ENCODE measurements at places on chromosomes 5 and 9.

GRCh38 chr5:136992796-136993489 is 506.2 kb downstream of the SPOCK1 start:
- no peak for DNase-seq

DNA sequence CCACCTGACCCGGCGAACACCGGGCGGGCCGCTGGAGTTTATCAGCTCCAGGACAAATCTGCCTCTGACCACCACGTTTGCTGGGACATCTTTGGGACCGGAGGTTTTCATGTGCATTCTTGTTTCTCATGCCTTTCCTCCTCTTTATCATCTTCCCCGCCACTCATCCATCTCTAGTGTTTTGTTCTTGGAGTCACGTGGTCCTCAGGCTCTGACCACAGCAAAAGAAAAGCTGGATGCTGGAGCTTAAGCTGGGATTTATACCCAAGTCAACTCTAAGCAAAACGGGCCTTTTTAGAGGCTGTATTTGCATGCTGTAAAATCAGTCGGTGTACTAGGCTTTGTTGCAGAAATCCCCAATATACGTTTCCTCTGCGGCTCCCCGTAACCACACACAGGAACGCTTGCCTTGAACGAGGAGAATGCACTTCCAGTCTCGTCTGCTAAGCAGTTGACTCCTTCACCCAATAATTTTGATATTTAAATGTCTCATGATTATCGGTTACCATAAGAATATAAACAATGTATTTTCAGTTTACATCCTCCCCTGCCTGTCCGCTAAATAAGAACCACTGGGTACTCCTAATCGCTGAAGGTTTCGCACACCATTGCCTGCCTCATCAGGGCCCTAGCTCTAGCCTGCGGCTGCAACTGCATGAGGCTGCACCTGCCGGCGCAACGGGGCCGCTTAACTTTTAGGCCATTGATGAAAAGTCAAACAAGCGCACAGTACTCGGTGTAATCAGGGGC is 560 bp upstream of the NDUFS6 start:
- DNase-seq, result no peak

DNA sequence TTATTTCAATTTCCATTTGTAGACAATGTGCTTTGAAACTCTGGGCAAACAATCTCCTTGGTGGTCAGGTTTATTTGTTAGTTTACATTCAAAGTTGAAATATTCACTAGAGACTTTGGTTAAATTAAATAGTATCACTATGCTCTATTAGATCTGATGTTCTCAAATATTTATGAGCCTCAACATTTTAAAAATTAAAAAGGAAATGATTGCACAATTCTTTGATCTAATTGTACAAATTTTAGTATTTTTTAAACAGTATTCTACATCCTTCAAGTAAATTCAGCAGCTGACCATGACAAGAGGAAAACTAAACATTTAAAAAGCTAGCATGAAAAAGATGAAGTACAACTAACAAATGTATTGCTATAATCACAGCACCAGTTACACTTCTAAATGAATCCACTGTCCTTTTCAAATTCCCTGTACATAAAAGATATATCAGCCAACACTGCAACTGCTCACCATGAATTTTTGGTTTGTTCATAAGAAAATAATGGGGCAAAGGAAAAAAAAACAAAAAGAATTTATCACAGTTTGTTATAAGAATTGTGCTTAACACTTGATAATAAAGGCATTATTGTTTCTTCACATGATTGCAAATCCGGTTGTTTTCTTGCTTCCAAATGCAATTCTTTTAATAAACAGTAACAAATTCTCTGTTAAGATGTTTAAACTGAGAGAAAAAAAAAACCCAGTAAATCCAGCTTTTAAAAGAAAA is 10.7 kb downstream of the SETD9 start:
- DNase-seq, result no peak

GRCh38 chr9:110028676-110029075 is 179.3 kb downstream of the C9orf152 start:
- no peak for DNase-seq

GRCh38 chr5:149228618-149229297 is 42.9 kb upstream of the AFAP1L1 start:
- DNase-seq, result peak; percentile 58

GRCh38 chr9:124213396-124213795 is 44.4 kb upstream of the NEK6 start:
- DNase-seq, result no peak

DNA sequence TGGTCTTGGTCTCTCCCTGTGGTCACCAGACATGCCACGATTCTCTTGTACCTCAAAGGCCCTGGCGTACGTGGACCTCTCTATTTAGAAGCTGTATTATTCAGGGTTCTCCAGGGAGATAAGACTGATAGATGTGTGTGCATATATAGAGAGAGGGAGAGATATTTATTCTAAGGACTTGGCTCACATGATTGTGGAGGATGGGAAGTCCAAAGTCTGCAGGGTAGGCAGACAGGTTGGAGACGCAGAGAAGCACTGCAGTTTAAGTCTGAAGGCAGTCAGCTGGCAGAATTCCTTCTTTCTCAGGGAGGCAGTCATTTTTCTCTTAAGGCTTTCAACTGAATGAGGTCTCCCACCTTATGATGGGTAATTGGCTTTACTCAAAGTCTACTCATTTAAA is 16.3 kb downstream of the C9orf57 start:
- DNase-seq, result no peak

GRCh38 chr9:135601988-135602387 is 37.4 kb downstream of the GLT6D1 start:
- no peak for DNase-seq

- no peak for DNase-seq
Measured at GRCh38 chr9:21679432-21679831, 123.0 kb upstream of the MTAP start.

DNA sequence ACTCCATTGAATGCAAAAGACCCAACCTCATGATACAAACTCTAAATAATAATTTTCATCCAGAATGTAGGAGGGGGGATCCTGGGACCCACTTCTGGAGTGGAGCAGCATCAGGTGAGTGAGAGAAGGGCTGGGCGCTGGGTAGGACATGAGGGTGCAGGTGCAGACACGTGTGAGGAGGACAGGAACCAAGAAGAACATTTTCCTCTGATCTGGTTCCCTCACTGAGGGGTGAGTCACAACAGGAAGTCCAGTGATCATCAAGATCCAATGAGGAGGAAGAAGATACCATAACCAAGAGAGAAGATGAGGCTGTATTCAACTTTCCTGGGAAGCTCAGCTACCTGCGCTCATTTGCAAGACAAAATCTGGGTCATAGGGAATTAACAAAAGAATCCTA is 57.4 kb downstream of the SFXN1 start:
- DNase-seq, result no peak

DNA sequence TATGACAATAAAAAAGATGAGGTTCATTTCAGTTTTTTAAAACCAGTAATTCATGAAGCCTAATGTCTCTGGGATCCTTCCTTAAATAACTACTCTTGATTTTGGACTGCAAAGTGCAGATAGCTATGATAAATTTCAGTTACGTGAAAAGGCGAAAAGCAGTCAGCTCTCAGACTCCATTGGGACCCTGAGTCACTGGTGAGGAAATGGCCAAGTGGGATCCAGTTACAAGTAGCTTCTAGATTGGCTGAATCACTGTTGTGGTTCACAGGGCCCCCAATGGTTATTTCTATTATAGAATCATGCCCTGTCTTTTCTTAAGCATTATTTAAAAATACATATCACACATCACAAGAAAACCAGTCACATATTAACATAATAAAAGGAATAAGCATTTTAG is 31.1 kb upstream of the PPP3R2 start:
- DNase-seq, result no peak

DNA sequence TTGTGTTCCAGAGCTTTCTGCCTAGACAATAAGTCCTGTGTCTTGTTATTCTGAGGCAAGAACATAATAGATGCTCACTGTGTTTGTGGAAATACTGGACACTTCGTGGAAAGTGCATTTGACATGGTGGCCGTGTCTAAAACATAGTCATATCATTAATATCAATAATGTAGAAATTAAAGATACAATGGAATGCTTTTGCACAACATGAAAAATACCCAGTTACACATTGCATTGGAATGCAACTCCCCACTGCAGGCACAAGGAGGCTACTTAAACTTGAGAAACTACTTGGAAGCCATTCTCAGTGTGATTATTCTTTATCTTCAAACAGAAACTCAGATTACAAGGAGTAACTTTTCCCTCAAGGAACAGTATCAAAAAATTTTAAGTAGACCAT is 145.3 kb upstream of the ZNF462 start:
- no peak for DNase-seq

- DNase-seq, result peak; percentile 78
Measured at GRCh38 chr5:142699184-142699720, 13.4 kb upstream of the FGF1 start.

GRCh38 chr5:94623011-94623410 is 4.5 kb downstream of the SLF1 start:
- no peak for DNase-seq

DNA sequence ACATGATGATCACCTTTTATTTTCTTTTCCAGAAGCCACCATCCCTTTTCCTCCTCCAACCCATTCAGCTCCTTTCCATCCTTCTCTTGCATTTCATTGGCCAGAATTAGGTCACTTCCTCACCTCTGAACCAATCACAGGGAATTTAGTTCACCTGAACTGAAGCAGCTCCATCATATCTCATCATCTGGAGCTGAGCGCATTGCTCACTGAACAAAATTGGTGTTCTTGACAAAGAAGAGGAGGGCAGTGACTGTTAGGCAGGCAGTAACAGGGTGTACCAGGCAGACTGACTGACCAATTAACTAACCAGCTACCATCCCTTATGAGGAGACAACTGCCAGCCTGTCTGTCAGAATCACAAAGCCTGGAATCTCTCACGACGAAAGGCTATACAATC is 1.8 kb upstream of the ZNF354A start:
- no peak for DNase-seq

DNA sequence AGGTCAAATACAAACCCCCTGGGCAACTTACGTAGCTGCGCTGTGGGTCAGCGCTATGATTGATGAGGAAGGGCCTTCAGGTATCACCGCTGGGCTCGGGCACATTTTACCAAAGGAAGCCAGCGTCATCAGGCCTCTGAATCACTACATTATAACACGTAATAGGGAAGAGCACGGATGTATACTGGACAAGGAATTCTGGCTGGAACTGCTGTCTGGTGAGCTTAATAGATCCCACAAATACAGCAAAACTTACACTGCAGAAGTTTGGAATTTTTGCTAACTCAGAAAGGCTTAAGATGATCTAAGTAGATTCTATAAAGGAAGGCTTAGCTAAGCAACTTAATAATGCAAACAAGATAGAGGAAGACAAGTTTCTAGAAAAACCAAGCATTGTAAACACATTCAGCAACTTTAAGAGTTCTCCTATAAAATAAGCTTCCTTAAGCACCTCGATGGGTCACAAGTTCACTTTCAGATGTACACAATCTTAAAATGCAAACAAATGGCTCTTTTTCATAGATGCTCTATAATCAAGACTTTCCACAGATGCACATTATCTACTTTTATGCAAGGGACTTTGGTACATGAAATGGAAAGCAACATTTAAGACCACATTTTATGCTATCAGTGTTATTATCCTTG is 360.1 kb upstream of the PANK3 start:
- no peak for DNase-seq

DNA sequence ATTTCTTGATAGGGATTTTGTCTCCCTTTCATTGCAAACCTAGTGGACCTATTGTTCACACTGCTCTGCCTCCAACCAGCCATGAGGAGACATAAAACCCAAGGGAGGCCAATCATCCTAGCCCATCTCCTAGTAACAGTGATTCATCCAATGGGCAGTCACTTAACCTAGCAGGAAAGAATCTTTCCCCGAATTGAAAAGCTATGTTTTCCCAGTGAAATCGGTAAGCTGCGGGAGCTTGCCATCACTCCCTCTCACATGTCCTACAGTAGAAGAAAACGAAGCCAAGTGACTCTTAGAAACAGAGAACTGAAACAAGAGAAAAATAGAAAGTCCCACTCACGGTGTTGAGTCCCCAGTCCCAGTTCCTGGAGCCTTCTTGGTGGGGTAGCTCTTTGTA is 123.3 kb downstream of the SUSD1 start:
- DNase-seq, result no peak

- no peak for DNase-seq
Measured at GRCh38 chr9:14731294-14731981, 8.9 kb upstream of the CER1 start.

- no peak for DNase-seq
Measured at GRCh38 chr9:36064448-36065037, 27.8 kb downstream of the RECK start.

GRCh38 chr9:72038890-72039410 is 21.5 kb downstream of the C9orf57 start:
- DNase-seq, result peak; percentile 43

GRCh38 chr9:127049044-127049443 is 73.4 kb downstream of the ANGPTL2 start:
- peak; percentile 73 for DNase-seq

DNA sequence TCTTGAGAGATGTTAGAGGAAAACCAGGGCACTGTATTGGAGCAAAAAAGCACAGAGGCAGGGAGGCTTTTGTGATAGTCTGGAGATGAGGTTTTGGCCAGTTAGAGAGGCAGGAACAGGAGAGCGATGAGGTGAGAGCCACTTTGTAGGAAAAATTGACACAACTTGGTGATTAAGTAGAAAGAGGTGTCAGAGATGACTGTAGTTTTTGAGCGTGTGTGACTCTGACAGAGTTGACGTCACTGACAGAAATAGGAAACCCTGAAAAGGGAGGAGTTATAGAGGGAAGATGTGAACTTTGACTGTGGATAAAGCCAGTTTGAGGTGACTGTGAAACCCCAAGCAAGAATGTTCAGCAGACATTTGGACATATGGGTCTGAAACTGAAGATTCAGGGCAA is 15.7 kb downstream of the NFX1 start:
- no peak for DNase-seq

DNA sequence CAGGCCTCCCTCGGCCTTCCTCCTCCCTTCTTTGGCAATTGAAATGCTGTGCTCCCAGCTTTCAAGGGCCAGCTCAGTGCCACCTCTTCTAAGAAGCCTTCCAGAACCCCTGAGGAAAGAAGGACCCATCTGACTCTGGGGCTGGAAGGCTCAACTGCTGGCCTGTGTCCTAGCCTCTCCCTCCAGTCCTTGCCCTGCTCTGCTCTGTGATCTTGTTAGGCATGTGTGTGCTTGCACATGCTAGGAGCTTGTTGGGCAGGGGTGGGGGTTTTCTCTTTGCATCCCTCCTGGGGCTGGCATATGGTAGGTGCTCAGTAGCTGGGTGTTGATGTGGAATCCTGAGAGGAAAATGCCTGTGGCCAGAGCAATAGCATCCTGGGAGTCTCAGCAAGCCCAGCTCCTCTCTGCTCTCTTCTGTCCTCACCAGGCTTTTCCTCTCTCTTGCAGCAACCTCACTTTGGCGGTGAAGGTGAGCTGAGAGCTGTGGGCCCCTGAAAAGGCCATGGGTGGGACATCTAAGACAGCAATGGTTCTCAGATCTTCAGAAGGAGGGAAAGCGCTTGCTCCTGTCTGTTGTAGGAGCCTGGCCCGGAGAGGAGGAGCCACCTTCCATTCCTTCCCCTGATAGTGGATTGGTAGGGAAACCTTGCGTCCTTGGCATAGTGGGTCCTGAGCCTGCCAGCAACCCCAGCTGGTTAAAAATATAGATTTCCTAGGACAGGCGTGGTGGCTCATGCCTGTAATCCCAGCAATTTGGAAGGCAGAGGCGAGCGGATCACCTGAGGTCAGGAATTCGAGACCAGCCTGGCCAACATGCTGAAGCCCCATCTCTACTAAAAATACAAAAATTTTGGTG is 9.9 kb downstream of the DOLK start:
- DNase-seq, result no peak

- DNase-seq, result no peak
Measured at GRCh38 chr9:3656224-3656623, 130.4 kb upstream of the RFX3 start.
